ENCODE measurements at places on chromosomes 2 and 18. TPM values are rescaled to one million over a fixed set of nuclear protein-coding genes. Genes with fewer than 3 reads are reported as not detected.
A peak's percentile ranks its signal among the peaks of the same experiment; 100 is the strongest.

GRCh38 chr2:23940718-23941620 lies 706 bp downstream of the UBXN2A start:
- H3K4me1 ChIP-seq = peaks cover 5% of the 10 kb centered on the region
- H3K27me3 ChIP-seq = no peaks in the 10 kb centered on the region
- DNase-seq = no peak
- H3K27ac ChIP-seq = peak overlapping the region; percentile 36
- H3K4me3 ChIP-seq = peak overlapping the region; percentile 56
- no peaks in the 10 kb centered on the region for H3K36me3 ChIP-seq

- no peak overlapping the region for H3K4me3 ChIP-seq
- peaks cover 32% of the 10 kb centered on the region for H3K4me1 ChIP-seq
- no peaks in the 10 kb centered on the region for H3K27me3 ChIP-seq
- H3K36me3 ChIP-seq = peaks cover 2% of the 10 kb centered on the region
- peak; percentile 58 for DNase-seq
These were observed 19.6 kb downstream of the UGP2 start for GRCh38 chr2:63861220-63861822.

DNA sequence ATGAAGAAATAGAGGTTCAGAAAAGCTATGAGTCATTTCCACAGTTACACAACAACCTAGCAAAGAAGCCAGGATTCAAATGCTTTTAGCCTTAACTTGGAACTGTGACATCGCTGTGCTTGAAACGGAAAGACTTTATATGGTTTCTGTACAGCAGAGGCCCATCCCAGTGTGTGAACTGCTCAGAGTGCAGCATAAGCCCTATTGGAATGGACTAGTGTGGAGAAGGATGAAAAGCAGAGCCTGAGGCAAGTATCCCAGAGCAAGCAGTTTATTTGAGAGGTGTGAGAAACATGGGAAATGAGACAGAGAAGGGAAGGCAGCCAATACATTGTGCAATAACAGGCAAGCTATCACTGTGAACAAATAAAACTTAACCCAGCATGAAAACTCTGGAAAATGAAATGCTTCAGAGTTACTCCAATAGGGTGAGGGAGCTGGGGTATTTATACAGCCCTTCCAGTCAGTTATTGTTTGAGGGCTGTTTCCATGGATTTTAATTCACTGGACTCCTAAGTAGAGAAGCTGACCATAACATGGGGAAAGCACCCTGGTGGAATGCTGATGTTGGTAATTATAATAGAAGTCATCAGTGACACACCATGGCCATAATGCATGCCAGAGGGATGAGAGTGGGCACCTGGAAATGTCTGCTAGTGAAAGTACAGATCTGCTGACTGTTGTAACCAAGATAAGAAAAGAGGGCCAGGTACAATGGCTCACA lies 254.0 kb upstream of the POU3F3 start:
- H3K4me3 ChIP-seq = no peak overlapping the region
- DNase-seq = no peak
- H3K27me3 ChIP-seq = no peaks in the 10 kb centered on the region
- H3K27ac ChIP-seq = no peak overlapping the region
- no peaks in the 10 kb centered on the region for H3K4me1 ChIP-seq
- H3K36me3 ChIP-seq = no peaks in the 10 kb centered on the region

- H3K27me3 ChIP-seq = no peaks in the 10 kb centered on the region
- H3K4me3 ChIP-seq = no peak overlapping the region
- H3K36me3 ChIP-seq = no peaks in the 10 kb centered on the region
- no peaks in the 10 kb centered on the region for H3K4me1 ChIP-seq
These were observed 63.6 kb downstream of the VSNL1 start for GRCh38 chr2:17604050-17604449.

DNA sequence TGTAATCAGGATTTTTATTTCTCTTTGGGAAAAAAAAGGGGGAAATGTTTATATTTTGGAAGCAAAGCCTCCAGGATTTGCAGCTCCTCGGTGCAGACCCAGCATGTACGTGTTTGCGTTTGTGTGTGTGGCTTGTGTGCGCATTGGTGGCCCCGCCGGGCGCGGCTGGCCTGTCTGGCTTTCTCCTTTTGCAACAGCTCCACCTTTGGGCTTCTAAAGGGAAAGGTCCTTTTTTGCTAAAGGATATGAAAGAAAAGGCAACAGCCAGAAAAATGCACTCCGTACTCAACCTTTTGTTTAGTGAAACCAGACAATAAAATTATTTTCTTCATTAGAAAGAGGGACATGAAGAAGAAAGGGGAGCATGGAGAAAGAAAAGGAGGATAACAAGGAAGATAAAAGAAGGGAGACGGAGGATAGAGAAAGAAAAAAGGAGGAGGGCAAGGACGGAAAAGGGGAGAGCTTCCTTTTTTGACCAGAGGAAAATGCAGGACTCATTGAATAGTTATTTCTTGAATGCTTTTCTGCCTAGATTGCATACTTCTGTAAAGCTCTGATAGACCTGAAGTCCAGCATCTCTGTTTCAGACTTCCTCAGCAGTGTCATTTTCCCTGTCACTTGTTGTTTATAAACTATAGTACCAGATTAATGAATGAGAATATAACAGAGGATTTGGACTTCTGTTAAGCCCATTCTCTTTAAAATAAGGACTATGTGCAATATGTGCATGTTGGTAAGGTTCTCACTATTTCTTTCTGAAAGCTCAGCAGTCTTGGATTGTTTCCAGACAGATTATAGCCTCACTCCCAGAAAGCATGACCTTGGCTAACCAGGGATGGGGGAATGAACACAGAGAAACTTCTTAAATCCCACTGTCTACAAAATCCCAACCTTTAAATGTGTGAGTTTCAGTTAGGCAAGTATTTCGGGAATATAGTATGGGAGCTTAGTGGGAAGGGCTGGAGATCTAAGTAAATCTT lies 563.1 kb upstream of the PIK3C3 start:
- H3K4me3 ChIP-seq = no peak overlapping the region
- DNase-seq = peak; percentile 35
- H3K36me3 ChIP-seq = no peaks in the 10 kb centered on the region
- H3K27me3 ChIP-seq = no peaks in the 10 kb centered on the region
- H3K4me1 ChIP-seq = no peaks in the 10 kb centered on the region

DNA sequence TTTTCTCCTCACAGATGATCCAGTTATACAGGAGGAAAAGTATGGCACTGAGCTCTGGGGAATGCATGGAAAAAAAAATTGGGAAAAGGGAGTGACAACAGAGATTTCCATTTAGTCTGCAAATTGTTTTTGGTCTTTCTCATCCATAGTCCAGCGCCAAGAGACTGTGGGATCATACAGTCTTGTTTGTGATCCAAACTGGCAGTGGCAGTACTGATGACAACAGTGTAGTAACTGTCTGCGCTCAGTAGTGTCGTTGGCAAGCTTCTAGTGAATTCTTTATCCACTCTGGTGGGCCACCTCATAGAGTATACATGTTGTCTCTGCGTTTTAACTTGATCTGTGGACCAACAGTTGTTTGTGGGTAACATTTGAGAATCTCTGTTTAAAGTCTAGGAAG lies 37.9 kb downstream of the GALNT1 start:
- DNase-seq = no peak
- no peaks in the 10 kb centered on the region for H3K4me1 ChIP-seq
- H3K36me3 ChIP-seq = no peaks in the 10 kb centered on the region
- no peak overlapping the region for H3K4me3 ChIP-seq

DNA sequence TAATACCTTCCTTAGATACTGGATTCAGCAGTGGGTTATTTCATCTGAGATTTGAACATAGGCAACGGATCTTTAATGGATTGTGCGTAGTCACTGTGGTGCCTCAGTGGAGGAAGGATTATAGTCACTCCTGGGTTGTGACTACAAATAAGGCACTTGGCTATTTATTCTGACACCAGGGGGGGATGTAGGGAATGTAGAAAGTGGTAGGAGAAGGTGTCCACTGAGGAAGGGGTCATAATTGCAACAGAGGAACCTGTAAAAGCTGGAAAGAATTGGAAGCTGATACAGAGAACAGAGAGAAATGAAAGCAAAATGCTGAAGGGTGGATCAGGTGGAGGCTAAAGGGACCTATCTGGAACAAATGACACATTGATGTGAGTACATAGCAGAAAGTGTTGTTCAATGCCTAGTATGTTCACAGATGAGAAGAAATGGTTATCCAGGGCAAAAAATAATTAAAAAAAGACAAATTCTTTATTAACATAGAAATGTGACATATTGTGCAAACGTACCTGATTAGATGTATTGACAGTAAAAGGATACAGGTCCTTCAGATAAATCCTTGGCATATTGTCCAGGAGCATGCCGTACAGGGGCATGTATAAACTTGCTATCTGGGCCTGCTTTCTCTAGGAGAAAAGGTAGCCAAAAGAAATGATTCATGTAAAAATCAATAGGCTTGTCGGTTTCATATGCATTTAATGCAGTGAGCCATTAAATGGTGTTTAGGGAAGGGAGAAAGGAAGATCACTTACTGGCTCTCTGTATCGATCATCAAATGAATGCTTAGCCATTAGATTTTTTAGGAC lies 91.2 kb upstream of the CCDC195 start:
- no peak for DNase-seq
- H3K4me3 ChIP-seq = no peak overlapping the region
- H3K27me3 ChIP-seq = no peaks in the 10 kb centered on the region
- H3K27ac ChIP-seq = no peak overlapping the region
- H3K36me3 ChIP-seq = no peaks in the 10 kb centered on the region

DNA sequence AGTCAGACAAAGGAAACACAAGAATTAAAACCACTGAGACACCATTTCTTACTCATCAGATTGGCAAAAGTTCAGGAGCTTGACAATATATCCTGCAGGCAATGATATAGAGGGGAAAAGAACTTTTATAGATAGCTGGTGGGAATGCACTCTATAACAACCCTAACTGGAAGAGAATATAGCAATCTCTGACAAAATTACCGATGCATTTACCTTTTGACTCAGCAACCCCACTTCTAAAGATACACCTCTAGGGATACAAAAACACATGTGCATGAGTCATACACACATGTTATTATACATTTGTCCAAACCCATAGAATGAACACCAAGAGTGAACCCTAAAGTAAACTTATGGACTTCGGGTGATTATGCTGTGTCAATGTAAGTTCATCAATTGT lies 79.4 kb upstream of the SRD5A2 start:
- no peak overlapping the region for H3K27ac ChIP-seq
- no peaks in the 10 kb centered on the region for H3K36me3 ChIP-seq
- H3K4me3 ChIP-seq = no peak overlapping the region
- no peaks in the 10 kb centered on the region for H3K4me1 ChIP-seq
- no peak for DNase-seq
- H3K27me3 ChIP-seq = no peaks in the 10 kb centered on the region

DNA sequence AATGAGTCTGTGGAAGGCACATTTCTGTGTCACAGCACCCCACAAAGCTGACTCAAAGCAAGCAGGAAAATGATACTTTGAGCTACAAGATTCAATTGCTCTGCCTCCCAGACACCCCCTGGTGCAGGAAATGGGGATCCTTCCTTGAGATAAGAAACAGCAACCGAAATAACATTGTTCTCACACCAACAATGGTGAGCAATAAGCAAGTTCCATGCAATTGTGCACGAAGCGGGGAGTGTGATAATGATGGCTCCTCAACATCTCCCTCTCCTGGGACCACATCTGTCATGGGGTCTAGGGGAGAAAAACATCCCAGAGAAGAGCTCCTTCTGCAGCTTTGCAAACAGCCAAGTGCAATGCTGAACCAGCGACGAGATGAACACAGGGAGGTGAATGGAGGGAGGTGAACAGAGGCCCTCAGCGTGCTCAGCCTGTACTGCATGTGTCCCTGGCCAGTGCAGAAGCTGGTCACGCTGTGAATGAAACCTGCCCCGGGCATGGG lies 67.7 kb downstream of the PDCL3 start:
- no peak overlapping the region for H3K4me3 ChIP-seq
- no peak overlapping the region for H3K27ac ChIP-seq
- H3K4me1 ChIP-seq = no peaks in the 10 kb centered on the region
- no peaks in the 10 kb centered on the region for H3K27me3 ChIP-seq
- no peaks in the 10 kb centered on the region for H3K36me3 ChIP-seq

- H3K36me3 ChIP-seq = no peaks in the 10 kb centered on the region
- no peak overlapping the region for H3K4me3 ChIP-seq
- no peak overlapping the region for H3K27ac ChIP-seq
- no peaks in the 10 kb centered on the region for H3K27me3 ChIP-seq
- H3K4me1 ChIP-seq = peaks cover 31% of the 10 kb centered on the region
These were observed 22.8 kb upstream of the EXOC6B start for GRCh38 chr2:72848436-72849137.

DNA sequence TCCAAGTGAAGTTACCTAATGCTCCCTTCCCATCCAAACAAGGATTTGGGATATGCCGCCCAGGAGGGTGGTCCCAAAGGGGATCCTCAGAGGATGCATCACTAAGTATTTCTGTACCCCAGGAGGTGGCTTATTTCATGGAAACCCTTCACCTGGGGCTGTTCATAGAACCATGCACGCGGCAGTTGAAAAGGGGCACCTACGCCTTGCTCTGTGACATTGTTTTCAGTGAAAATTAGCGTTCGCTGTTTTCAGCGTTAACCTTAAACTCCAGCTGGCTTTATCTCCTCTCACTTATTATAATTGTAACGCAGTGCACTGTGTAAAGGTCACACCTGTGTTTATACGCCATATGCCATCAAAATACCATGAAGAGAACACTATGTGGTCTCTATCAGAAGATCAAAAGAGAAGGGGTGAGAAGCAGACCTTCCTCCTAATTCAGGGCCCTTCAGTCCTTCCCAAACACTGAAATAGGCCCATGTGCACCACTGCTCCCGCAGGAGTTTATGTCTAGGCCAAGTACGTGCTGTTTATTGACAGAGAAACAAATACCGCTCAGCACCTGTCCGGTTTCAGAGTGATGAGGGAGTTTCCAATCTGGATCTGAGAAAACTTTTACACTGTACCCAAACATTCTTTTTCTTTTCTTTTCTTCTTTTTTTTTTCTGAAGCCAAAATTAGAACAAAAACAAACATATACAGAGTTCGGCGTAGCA lies 162.1 kb downstream of the BCL2 start:
- no peaks in the 10 kb centered on the region for H3K36me3 ChIP-seq
- H3K4me1 ChIP-seq = no peaks in the 10 kb centered on the region

GRCh38 chr2:120594856-120595685 lies 140.6 kb upstream of the GLI2 start:
- H3K36me3 ChIP-seq = no peaks in the 10 kb centered on the region
- H3K4me1 ChIP-seq = peaks cover 10% of the 10 kb centered on the region
- peak; percentile 83 for DNase-seq
- no peaks in the 10 kb centered on the region for H3K27me3 ChIP-seq
- H3K27ac ChIP-seq = no peak overlapping the region

DNA sequence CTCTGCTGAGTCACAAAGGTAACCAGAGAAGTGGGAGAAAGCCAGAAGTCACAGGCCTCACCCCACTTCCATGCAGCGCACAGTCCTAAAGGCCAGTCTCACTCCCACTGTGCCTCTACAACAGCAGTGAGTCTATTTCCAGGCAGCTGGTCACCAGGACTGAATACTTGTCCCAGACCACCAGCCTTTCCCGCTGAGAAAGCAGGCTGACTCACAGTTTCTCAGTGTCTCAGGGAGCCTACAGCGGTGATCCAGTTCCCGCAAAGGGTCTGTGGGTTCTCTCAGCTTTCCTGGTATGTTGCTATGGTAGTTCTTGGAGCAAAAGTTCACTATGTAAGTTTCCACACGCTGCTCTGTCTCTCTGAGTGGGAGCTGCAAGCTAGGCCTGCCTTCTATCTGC lies 622.5 kb downstream of the RNF144A start:
- no peak overlapping the region for H3K4me3 ChIP-seq
- no peaks in the 10 kb centered on the region for H3K4me1 ChIP-seq
- H3K27me3 ChIP-seq = no peaks in the 10 kb centered on the region
- no peak overlapping the region for H3K27ac ChIP-seq
- DNase-seq = no peak

TNFAIP6 gene
- not detected for total RNA-seq

TBR1 gene
- 0.11 TPM for total RNA-seq

SLC11A1 gene
- total RNA-seq = 0.12 TPM

SPP2 gene
- total RNA-seq = not detected

GRB14 gene
- 10.1 TPM for total RNA-seq

TBC1D8 gene
- 29.5 TPM for total RNA-seq

TMEM169 gene
- total RNA-seq = 1.1 TPM

DCDC2C gene
- total RNA-seq = not detected

ST6GAL2 gene
- total RNA-seq = not detected

FOXD4L1 gene
- 0.73 TPM for total RNA-seq

All from Caco-2 (cell line).